ENCODE measurements at places on chromosomes 3 and 15. TPM values are rescaled to one million over a fixed set of nuclear protein-coding genes. Genes with fewer than 3 reads are reported as not detected.
A peak's percentile ranks its signal among the peaks of the same experiment; 100 is the strongest.

DNA sequence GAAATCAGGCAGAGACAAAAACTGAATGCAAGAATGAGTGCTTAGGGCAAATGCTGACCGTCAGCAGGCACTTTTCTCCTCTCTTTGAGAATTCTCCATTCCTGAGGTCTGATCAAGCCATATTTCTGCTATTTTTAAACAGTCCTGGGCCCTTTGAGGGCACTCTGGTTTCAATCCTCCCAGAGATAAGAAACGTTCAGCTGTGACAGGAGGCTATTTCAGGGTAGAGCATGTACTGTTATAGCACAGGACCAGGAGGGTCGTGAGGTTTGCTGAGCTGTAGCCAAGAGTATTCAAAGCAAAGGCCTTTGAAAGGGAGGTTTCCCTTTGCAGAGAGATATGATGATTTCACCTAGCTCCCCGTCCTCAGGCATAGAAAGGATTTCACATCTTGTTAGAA lies 39.6 kb upstream of the PDZRN3 start:
- no peak for DNase-seq

- peak; percentile 50 for DNase-seq
These were observed 1.6 kb upstream of the TTLL3 start for GRCh38 chr3:9808345-9809037.

DNA sequence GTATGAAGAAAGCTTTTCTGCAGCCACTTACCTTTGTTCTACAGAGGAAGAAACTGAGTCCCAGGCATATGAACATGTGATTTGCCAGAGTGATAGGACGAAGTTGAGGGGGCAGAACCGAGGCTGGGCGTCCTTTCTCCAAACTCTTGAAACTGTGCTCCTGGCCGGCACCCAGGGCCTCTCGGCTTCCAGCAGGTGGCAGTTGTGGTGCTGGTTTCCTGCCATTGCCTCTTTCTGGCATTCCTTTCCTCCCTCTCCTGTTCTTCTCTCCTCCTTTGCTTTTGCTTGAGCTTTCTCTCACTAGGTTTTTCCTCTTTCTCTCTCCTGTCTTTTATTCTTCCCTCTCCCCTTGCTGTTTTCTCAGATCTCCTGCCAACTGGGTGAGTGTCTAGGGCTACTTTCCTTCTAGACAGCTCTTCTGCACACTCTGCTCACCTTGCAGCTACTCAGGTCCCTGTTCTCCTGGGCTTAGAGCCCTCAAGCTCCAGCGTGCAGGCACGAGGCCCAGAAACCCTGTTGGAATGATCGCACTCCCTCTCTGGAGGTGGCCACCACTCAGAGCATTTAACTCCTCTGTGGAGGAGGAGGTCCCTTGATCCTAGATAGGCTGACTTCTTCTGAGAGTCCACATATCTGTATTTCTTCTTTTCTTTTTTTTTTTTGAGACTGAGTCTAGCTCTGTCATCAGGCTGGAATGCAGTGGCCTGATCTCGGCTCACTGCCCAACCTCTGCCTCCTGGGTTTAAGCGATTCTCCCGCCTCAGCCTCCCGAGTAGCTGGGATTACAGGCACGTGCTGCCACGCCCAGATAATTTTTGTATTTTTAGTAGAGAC lies 26.2 kb downstream of the TRAK1 start:
- DNase-seq: peak; percentile 64

DNA sequence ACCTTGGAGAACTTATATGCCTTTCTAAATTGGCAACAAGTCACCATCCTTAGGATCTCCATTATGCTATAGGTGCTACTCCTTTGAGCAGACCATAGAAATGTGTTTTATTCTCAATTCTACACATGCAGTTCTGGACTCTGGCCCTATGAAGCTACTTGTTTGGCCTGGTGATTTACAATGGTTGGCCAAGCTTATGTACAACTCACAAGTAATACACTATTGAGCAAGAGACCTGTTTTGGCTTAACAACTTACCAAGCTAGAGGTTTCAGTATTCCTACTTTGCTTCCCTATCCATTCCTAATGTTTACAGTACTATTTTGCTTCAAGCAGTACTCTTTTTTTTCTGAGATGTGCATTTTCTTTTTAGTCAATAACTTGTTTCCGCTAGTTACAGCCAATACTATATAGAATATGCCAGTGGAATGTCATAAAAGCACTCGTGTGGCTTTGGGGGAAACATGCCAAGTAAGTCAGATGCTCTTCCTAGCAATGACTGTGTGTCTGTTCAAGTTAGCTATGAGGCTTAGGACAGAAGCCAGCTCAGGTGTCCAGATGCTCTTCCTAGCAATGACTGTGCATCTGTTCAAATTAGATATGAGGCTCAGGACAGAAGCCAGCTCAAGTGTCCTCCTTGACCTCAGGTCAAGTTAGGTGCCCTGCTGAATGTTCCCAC lies 174.9 kb upstream of the SEMA6D start:
- DNase-seq: no peak

DNA sequence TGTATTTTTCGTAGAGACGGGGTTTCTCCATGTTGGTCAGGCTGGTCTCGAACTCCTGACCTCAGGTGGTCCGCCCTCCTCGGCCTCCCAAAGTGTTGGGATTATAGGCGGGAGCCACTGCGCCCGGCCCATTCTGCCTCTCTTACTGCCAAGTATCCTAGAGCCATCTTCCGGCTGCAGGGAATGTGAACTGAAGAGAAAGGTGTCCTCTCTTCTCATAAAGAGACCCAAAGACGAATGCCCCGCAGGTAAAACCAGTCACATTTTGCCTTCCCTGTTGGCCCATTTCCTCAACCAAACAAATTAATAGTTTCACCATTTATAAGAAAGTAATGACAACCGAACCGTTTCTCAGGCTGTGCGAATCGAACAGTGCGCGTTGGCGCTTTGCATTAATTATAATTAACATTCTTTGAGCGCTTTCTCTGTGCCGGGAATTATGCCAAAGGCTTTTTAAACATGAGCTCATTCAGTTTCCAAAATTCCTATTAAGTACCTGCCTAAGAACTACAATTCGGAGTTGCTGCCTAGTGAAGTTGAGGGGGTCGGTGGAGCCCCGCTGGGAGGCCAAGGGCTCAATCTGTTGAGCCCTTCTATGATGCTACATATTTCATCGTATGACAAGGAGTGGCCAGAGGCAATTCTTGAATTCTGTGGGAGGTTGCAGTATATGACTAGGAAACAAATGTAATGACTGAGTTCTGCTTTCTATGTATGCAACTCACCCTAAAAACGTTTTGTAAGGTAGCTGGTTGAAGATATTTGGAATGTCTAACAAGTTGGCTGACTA lies 819 bp upstream of the RPL24 start:
- no peak for DNase-seq

- DNase-seq: no peak
These were observed 279.7 kb downstream of the MAGI1 start for GRCh38 chr3:65758876-65759598.

- peak; percentile 84 for DNase-seq
These were observed 16.7 kb downstream of the MAPKBP1 start for GRCh38 chr15:41790756-41791546.

DNA sequence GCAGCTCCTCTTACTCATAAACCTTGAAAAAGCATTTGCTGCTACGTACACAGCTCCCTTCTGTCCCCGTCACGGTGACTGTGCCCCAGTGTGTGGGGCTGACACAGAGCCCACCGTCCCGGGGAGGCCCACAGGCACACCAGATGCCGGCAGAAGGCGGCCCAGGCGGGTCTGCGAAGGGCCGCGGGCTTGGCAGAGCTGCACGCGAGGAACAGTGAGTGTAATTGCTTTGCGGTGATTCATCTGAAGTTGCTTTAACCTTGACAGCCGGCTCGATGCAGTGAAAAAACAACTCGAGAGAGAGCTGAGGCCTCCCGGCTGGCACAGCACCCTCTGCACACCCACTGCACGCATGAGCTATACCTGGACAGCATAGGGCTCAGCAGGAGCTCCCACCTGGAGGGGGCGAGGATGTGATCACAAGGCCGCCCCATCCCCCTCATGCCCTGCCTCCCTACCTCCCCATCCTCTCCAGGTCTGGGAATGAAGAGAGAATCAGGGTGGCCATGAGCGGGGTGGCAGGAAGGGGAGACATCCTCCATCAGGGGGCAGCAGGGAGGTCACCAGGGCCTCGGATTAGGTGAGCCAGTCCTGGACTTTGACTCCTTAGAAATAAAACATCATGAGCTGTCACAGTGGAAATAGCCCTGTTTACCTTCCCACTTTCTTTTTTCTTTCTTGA lies 172.7 kb downstream of the MEGF11 start:
- peak; percentile 45 for DNase-seq

- peak; percentile 19 for DNase-seq
These were observed 650.8 kb upstream of the ADAMTS9 start for GRCh38 chr3:65338571-65338970.

- DNase-seq: no peak
These were observed 47.4 kb downstream of the EXOG start for GRCh38 chr3:38543586-38543985.

DNA sequence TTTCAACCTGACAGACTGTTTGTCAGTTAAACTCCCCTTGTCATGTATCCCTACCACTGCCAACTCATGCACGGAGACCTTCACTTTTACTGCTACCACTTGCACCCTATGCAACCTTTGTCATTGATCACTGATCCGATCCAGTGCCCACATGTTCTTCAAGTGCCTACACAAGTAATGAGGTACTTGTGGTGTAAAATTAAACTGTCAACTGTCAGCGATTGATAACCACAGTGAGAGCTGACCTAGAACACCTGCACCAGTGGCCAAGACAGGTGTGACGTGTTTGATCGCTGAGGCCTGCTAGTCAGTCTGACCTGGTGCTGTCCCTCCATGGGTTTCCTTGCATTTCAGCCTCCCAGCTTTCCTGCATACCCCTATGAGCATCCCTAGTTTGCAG lies 55.6 kb downstream of the MECOM start:
- DNase-seq: no peak

- DNase-seq: no peak
These were observed 103.0 kb downstream of the GBE1 start for GRCh38 chr3:81658322-81658997.

DNA sequence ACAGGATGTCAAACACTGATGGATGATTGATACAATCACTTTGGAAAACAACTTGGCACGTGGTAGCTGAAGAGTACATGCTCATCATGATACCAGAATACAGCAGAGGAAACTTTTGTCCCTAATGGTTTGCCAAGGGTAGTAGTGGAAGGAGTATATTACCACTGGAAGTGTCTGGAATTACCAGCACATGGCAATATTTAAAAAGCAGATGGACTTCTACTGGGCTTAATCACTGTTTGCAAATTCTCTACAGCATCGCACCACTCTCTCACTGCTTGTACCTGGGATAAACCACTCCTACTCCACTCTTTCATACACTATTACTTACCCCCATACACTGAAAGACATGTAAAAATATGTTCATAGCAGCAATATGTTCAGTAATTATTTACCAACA lies 19.6 kb upstream of the GP5 start:
- no peak for DNase-seq

GRCh38 chr3:42209917-42210316 lies 56.1 kb downstream of the CCK start:
- DNase-seq: no peak

- no peak for DNase-seq
These were observed 612.2 kb downstream of the DIPK2A start for GRCh38 chr3:144583871-144584270.

DNA sequence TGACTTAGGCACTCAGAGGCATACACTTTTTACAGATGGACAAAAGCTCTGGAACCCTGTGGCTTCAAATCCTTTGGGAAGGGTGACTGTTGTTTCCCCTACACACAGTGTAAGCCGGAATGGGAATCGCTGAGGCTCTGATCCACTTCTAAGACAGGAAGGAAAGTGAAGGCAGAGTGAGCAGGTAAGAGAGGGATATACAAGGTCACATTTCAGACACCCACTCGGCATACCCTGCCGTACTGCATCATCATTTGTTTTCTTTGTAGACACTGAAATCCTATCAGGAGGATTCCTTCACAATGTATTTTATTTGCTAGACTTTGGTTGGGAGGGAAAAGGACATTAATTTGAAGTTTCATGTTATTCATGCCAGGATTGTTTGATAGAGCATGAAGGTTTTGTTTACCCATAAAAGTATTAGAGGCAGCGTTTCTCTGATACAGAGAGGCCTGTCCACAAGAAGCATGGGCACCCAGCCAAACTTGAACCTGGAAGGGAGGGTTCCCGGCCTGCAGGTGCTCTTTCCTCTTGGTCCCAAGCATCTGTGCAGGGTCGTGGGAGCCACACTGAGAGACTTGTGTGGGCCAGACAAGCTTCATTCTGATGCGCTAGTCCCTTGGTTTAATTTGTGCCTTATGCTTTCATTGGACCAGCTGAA lies 21.9 kb upstream of the POLR2M start:
- DNase-seq: no peak

- DNase-seq: no peak
These were observed 94.4 kb downstream of the AKAP13 start for GRCh38 chr15:85474700-85475316.

DNA sequence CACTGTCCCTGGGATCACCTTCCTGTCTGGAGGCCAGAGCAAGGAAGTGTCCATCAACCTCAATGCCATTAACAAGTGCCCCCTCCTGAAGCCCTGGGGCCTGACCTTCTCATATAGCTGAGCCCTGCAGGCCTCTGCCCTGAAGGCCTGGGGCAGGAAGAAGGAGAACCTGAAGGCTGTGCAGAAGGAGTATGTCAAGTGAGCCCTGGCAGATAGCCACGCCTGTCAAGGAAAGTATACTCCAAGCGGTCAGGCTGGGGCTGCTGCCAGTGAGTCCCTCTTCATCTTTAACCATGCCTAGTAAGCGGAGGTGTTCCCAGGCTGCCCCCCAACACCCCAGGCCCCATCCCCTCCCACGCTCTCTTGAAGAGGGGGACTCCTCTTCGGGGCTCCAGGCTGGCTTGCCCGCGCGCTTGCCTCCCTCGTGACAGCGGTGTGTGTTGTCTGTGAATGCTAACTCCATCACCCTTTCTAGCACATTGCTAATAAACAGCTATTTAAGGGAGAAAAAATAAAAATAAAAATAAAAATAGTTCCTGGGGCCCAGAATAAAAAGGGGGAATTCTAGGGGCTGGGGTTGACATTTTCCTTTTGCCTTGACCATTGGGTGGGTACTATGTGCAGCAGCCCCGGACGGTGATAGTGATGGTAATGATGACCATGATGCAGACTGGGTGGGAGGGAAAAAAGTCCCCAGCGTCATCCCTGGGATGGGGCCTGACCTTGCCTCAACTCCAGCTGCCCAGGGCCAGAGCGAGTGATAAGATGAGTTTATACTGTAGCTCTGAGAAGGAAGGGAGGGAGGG lies 3.3 kb upstream of the ALAS1 start:
- DNase-seq: no peak

IQCF5 gene
- not detected for total RNA-seq

CHRM5 gene
- total RNA-seq: not detected

ECE2 gene
- total RNA-seq: not detected

COLQ gene
- 0.54 TPM for total RNA-seq

IL5RA gene
- not detected for total RNA-seq

SIDT1 gene
- not detected for total RNA-seq

HDC gene
- not detected for total RNA-seq

B3GALNT1 gene
- total RNA-seq: 4.8 TPM

RTP1 gene
- not detected for total RNA-seq

NEK10 gene
- total RNA-seq: 9.3 TPM

MYLK gene
- 431 TPM for total RNA-seq

ITIH1 gene
- not detected for total RNA-seq

Data from HFFc6 (cell line).